ENCODE measurements at places on chromosomes 5 and 9.
A peak's percentile ranks its signal among the peaks of the same experiment; 100 is the strongest.

- no peak for DNase-seq
Observed at GRCh38 chr9:20315677-20316076, 306.6 kb downstream of the MLLT3 start.

- no peak for DNase-seq
Observed at GRCh38 chr5:33737697-33738096, 154.1 kb downstream of the ADAMTS12 start.

DNA sequence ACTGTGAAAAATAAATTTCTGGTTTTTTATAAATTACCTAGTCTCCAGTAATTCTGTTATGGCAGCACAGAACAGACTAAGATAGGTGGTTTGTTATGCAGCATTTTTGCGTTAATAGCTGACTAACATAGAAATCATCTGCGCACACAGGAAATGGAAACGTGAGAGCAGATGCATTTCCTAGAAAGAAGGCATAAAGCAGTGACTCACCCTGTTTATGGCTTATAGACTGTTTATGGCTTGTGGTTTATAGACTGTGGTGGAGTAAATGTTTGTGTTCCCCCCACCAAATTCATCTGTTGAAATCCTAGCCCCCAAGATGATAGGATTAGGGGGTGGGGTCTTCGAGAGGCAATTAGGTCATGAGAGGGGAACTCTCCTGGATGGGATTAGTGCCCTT is 18.3 kb upstream of the OSMR start:
- DNase-seq, result no peak

GRCh38 chr5:84218546-84218945 is 166.1 kb downstream of the EDIL3 start:
- no peak for DNase-seq

GRCh38 chr9:35892051-35892450 is 14.0 kb upstream of the HRCT1 start:
- DNase-seq, result no peak

- no peak for DNase-seq
Observed at GRCh38 chr5:757931-758697, 26.4 kb downstream of the ZDHHC11B start.

- no peak for DNase-seq
Observed at GRCh38 chr5:115329475-115329874, 33.0 kb upstream of the CCDC112 start.

GRCh38 chr5:144332265-144332664 is 161.6 kb downstream of the KCTD16 start:
- DNase-seq, result peak; percentile 3

- DNase-seq, result no peak
Observed at GRCh38 chr9:137813651-137814415, 63.7 kb upstream of the CACNA1B start.

DNA sequence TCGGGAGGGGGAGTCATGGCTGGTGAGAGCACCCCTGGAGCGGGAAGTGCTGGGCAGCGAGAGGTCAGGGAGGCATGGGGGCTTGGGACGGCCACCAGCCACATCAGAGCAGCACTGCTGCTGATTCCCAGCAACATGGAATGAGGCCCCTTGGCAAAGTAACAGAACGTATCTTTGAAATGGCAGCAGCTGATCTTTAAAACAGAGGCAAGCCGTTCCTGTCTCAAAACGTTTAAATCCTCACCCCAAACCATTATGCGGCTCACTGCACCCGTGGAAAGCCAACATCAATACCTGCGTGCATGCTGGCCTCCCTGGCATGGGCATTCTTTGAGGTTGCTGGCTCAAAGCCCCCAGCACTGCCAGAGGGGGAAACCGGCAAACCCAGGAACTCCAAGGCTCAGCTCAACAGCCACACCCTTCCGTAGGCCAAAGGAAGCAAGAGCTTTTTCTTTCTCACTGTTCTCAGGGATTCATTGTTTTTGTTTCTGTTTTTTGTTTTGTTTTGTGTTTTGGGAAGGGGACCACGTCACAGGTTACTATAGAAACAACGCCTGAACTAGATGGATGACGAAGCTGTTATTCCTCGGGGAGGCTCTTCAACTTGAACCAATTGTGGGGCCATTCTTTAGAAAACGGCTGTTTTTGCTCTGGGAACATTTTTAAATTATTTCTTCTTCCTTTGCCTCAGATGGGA is 28.1 kb upstream of the OBP2B start:
- no peak for DNase-seq

- no peak for DNase-seq
Observed at GRCh38 chr5:57262541-57262940, 88.7 kb downstream of the GPBP1 start.

DNA sequence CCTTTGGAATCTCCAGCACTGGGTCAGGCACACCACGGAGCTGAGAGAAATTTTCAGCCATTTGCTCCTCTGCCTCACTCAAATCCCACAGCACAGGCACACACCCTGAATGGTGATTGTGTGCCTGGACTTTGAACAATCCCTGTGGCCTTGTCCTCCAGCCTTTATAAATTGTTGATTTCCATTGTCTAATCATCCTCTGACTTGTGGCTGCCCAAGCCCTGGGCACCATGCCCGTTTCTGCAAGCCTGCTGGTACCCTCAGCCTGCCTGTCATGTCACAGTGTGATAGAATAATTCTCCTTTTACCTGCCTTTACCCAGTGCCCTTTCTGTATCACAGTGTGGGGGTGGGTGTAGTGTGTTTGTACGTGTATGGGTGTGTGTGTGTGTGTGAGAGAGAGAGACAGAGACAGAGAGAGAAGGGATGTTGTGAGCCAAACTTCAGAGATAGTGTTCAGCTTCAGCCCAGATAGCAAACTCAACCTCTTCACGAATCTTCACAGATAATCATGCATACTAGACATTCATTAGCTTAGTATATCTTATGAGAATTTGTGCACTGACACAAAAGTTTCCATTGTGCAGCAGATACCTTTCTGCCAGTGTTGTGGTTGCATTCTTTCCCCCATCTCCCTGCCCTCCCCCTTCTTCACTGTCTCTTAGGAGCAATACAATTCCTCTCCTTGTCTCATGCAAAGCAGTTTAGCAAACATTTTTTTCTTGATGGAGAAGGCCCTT is 27.8 kb upstream of the SLC44A1 start:
- DNase-seq, result no peak

- DNase-seq, result peak; percentile 44
Observed at GRCh38 chr5:80481019-80481893, 6.6 kb upstream of the FAM151B start.

- DNase-seq, result no peak
Observed at GRCh38 chr5:132070460-132071337, 2.9 kb upstream of the CSF2 start.

DNA sequence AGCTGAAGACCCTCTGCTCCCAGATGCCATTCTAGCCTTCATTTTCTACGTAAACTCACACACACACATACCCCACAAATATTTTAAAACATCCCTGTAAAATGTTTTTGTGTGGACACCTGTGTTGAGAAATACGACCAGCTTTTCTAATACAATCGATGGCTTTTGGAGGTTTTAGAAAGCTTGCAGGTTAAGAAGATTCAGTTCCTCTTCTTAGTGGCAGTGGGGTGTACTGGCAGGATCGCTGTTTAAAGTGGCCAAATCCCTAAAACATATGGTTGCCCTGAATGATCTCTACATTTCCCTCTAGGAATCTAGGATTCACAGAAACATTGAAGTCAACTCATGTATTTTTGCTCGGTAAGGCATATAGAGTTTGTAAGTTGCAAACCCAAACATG is 236.3 kb downstream of the NSG2 start:
- DNase-seq, result no peak

DNA sequence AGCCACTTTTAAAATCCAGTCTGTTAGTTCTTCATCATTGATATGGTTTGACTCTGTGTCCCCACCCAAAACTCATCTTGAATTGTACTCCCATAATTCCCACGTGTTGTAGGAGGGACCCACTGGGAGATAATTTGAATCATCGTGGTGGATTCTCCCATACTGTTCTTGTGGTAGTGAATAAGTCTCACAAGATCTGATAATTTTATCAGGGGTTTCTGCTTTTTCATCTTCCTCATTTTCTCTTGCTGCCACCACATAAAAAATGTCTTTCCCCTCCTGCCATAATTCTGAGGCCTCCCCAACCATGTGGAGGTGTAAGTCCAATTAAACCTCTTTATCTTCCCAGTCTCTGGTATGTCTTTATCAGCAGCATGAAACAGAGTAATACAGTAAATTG is 26.9 kb upstream of the SH3TC2 start:
- DNase-seq, result no peak

GRCh38 chr9:131446276-131446675 is 52.4 kb downstream of the PRRC2B start:
- DNase-seq, result no peak

DNA sequence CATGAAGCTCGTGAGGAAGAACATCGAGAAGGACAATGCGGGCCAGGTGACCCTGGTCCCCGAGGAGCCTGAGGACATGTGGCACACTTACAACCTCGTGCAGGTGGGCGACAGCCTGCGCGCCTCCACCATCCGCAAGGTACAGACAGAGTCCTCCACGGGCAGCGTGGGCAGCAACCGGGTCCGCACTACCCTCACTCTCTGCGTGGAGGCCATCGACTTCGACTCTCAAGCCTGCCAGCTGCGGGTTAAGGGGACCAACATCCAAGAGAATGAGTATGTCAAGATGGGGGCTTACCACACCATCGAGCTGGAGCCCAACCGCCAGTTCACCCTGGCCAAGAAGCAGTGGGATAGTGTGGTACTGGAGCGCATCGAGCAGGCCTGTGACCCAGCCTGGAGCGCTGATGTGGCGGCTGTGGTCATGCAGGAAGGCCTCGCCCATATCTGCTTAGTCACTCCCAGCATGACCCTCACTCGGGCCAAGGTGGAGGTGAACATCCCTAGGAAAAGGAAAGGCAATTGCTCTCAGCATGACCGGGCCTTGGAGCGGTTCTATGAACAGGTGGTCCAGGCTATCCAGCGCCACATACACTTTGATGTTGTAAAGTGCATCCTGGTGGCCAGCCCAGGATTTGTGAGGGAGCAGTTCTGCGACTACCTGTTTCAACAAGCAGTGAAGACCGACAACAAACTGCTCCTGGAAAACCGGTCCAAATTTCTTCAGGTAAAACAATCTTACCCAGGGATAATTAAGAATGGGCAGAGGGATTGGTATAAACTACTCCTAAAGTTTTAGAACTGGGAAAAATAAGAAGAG is 12.9 kb downstream of the ITGA1 start:
- peak; percentile 24 for DNase-seq

DNA sequence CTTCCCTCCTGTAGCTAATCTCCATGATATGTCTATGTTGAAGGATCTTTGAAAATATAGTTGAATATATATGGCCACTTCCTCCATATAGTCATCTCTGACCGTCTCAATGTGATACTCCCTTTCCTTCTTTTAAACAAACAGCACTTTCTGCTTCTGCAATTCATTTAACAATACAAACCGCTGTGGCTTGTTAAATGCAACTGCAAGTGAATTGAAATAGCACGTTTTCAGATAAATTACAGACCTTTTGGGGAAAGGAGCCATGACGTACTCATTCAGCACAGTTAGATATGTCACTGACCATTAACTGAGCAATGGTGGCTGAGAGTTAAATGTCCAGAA is 82.5 kb downstream of the FBXO38 start:
- DNase-seq, result no peak

DNA sequence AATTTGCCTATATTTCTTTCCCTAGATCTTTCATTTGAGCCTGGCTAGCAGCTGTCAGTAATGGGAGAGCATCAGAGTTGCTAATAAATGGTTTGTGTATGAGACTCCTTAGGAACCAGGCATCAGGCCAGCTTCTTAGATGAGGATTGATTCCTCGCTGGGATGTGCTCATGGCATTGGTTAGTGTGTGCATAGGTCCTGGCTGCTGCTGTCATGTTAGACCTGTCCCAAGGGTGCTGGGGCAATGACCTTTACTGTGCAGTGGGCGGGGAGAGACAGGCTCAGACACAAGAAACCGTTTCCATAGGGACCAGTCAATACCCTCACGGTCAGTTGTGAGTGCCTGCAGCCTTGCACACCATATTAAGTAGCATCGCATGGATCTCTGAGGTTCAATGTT is 112.3 kb upstream of the NR3C1 start:
- no peak for DNase-seq

DNA sequence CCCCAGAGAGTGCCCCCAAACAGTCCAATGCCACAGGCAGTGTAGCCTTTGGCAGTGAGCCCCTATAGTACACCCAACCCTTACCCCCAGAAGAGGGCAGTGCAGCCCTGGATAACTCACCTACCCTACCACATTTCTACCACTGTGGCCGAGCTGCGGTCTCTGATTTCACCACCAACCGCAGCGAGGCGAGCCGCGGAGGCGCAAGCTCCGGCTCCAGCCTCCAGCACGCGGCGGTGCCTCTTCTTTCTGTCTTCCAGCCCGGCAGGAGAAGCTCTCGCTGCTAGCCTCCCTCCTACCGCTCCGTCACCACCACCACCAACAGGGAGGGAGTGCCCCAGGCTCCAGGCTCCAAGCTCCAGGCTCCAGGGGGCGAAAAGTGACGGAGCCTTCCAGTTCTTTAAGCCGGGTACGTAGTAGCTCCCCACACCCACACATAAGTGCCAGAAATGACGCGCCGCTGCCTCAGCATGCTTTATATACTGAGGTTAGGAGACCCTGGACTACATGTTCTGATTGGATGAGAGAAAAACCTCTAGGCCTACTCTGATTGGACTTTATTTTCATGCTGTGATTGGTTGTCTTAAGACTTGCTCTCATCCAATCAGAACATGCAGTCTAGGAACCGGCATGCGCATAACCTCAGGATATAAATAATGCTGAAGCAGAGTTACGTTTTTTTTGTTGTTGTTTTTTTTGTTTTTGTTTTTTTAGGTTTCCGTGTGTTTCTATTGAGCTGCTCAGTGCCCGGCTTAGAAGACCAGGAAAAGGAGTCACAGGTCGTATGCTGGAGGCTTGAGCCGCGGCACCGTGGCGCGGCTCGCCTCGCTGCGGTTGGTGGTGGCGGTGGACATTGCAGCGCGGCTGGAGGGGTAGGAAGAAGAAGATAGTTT is at the start of gene PCAT7:
Gene PCAT7, plus strand, starts transcription at position 645 of the 893 bp plus-strand sequence.
- peak; percentile 86 for DNase-seq

- no peak for DNase-seq
Observed at GRCh38 chr9:127910613-127911205, 6.1 kb downstream of the ST6GALNAC4 start.

GRCh38 chr5:54825005-54825404 is 160.4 kb downstream of the ESM1 start:
- DNase-seq, result no peak

- no peak for DNase-seq
Observed at GRCh38 chr9:83459830-83460229, 78.4 kb downstream of the FRMD3 start.

Measured in SHP77 (cell line).